ENCODE measurements at places on chromosomes 5 and 9.

- peaks cover 12% of the 10 kb centered on the region for H3K4me1 ChIP-seq
- H3K27me3 ChIP-seq: no peaks in the 10 kb centered on the region
- no peak overlapping the region for H3K4me3 ChIP-seq
- no peak for DNase-seq
- H3K27ac ChIP-seq: no peak overlapping the region
- H3K36me3 ChIP-seq: no peaks in the 10 kb centered on the region
These were observed 18.9 kb upstream of the ASS1 start for GRCh38 chr9:130425741-130426466.

- DNase-seq: no peak
- no peaks in the 10 kb centered on the region for H3K27me3 ChIP-seq
- H3K4me3 ChIP-seq: no peak overlapping the region
- peaks cover 42% of the 10 kb centered on the region for H3K4me1 ChIP-seq
These were observed 39.3 kb downstream of the DUSP1 start for GRCh38 chr5:172731680-172732074.

DNA sequence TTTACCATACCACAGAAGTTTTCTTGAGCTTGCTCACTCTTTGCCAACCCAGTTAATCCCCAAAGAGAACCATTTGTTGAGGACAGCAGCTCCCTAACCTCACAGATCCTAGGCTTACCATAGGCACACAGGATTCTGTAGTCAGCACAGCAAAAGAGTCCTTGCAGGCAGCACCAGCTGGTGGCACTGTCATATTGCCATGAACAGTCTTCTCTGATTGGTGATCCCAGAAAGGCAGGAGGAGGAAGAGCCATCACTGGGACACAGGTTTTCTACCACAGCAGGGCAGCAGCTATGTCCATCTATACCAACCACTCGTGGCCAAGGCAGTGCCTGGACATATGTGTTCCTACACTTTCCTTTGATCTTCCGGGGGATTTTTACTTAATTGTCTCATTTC lies 297.1 kb upstream of the CD180 start:
- H3K27ac ChIP-seq: no peak overlapping the region
- no peaks in the 10 kb centered on the region for H3K27me3 ChIP-seq
- peaks cover 8% of the 10 kb centered on the region for H3K4me1 ChIP-seq

DNA sequence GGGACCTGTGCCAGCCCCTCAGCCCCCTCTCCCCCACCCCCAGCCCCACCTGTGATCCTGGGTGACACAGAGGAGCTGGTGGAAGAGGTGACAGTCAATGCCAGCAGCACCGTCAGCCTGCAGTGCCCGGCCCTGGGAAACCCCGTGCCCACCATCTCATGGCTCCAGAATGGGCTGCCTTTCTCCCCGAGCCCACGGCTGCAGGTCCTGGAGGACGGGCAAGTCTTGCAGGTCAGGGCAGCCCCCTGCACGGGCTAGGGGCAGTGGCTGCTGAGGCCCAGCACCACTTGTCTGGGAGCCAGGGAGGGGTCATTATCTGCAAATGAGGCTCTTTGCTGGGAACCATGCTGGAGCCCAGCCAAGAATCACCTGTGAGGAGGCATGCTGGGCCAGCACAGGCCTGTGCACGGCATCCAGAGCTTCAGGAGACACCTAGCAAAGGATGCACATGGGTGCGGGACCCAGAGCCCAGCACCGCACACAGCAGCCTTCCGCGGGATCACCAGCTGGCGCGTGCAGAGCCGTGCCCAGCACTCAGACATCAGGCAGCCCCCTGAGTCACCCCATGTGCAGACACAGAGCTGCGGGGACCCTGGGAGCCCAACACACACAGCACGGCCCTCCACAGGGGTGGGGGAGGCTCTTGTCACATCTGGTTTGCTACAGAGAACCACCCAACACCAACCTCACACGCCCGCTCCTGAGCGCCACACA lies 62.0 kb upstream of the ASS1 start:
- DNase-seq: no peak
- no peak overlapping the region for H3K27ac ChIP-seq
- no peaks in the 10 kb centered on the region for H3K27me3 ChIP-seq
- H3K4me3 ChIP-seq: no peak overlapping the region
- no peaks in the 10 kb centered on the region for H3K36me3 ChIP-seq

- H3K27me3 ChIP-seq: no peaks in the 10 kb centered on the region
- H3K36me3 ChIP-seq: no peaks in the 10 kb centered on the region
- no peak overlapping the region for H3K4me3 ChIP-seq
- no peak overlapping the region for H3K27ac ChIP-seq
- no peak for DNase-seq
These were observed 364.3 kb upstream of the CDH10 start for GRCh38 chr5:25009063-25009462.

DNA sequence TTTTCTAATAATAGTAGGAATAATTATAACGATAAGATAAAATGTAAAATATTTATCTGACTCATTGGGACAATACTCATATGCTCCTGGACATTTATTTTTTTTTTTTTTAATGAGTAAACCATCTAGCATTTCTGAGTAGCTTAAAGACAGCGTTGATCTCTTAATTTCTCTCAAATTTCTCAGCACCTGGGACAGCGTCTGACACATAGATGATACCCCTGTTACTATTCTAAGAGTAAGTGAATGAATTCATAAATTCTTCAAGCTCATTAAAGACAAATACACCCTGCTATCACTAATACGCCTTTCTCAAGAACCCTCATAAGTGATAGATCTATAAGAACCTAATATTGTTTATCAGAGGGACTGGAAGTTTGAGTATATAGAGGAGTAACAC lies 12.0 kb upstream of the HTR4 start:
- H3K4me1 ChIP-seq: no peaks in the 10 kb centered on the region
- no peak overlapping the region for H3K27ac ChIP-seq
- H3K36me3 ChIP-seq: no peaks in the 10 kb centered on the region
- no peaks in the 10 kb centered on the region for H3K27me3 ChIP-seq
- DNase-seq: no peak
- H3K4me3 ChIP-seq: no peak overlapping the region

GRCh38 chr5:38104497-38105230 lies 153.7 kb upstream of the EGFLAM start:
- no peaks in the 10 kb centered on the region for H3K4me1 ChIP-seq
- no peaks in the 10 kb centered on the region for H3K27me3 ChIP-seq
- no peak overlapping the region for H3K4me3 ChIP-seq

GRCh38 chr5:158869092-158869491 lies 230.6 kb downstream of the EBF1 start:
- no peak overlapping the region for H3K4me3 ChIP-seq
- no peaks in the 10 kb centered on the region for H3K27me3 ChIP-seq
- DNase-seq: no peak
- no peaks in the 10 kb centered on the region for H3K36me3 ChIP-seq
- H3K27ac ChIP-seq: no peak overlapping the region

DNA sequence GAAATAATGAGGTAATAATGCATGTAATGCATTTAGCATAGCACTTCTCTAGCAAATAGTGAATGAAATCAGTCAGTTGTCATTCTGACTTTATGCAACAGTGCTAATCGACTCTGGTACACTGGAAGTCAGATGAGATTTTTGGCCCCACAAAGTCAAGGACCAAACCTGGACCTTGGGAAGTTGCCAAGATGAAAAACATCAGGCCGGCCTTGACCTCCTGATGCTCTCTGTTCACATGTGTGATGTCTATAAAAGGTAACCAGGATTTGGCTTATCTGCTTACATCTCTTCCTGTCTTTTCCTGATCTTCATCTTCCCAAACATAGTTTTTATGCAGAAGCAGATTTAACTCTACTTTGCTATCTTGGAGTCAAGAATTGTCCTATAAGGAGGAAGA lies 39.5 kb downstream of the SLC22A5 start:
- peaks cover 32% of the 10 kb centered on the region for H3K4me1 ChIP-seq
- H3K27me3 ChIP-seq: no peaks in the 10 kb centered on the region
- H3K4me3 ChIP-seq: no peak overlapping the region
- H3K36me3 ChIP-seq: no peaks in the 10 kb centered on the region
- no peak overlapping the region for H3K27ac ChIP-seq
- DNase-seq: no peak

DNA sequence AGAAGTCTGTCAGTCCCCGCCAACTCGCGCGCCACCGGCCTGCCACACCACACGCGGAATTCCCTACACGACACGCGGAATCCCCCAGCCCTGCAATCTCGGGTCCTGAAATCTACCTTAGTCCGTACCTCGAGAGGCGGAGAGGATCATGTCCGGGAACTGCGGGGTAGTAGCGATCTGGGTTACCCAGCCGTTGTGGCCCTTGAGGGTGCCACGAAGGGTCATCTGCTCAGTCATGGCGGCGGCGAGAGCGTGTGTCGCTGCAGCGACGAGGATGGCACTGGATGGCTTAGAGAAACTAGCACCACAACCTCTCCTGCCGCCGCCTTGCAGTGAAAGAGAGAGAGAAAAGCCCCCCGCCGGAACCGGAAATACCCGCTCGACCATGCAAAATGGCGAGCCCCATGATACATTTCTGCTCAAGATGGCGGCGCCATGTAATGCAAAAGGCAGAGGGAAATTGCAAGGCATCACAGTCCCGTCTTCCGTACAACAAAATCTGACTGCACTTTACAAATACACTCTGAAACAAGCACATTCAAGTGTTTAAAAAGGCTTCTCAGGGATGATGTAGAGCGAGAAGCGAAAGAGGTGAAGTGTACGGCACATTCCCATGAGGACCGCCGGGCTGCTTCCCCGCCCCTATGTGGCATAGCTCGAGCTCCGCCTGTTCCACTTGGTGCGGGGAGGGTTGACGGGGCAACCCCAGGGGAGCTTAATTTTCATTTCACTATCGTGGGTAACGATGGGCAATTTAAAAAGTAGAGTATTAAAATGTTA lies at the start of gene RACK1:
RACK1 (minus strand) TSS at position 343 of the 780 bp plus-strand sequence; CDS start at position 237, 106 bp downstream.
- peak; percentile 92 for DNase-seq
- H3K27me3 ChIP-seq: no peaks in the 10 kb centered on the region
- peak within 1 kb of the TSS; percentile 67 for H3K4me3 ChIP-seq

- DNase-seq: peak; percentile 47
- no peak within 1 kb of the TSS for H3K4me3 ChIP-seq
- peaks cover 13% of the 10 kb centered on the region for H3K4me1 ChIP-seq
These were observed at the start of gene ADGRD2 for GRCh38 chr9:124450241-124450924. Gene ADGRD2 (plus strand): TSS chr9:124450451. CDS start chr9:124451667, 1,216 bp downstream.

GRCh38 chr5:164352695-164353094 lies 847.3 kb downstream of the MAT2B start:
- no peak overlapping the region for H3K27ac ChIP-seq
- H3K4me3 ChIP-seq: no peak overlapping the region
- H3K27me3 ChIP-seq: no peaks in the 10 kb centered on the region
- H3K4me1 ChIP-seq: no peaks in the 10 kb centered on the region
- no peaks in the 10 kb centered on the region for H3K36me3 ChIP-seq

GRCh38 chr5:59661311-59661710 lies 232.2 kb downstream of the PDE4D start:
- H3K27ac ChIP-seq: no peak overlapping the region
- H3K36me3 ChIP-seq: no peaks in the 10 kb centered on the region
- DNase-seq: no peak

DNA sequence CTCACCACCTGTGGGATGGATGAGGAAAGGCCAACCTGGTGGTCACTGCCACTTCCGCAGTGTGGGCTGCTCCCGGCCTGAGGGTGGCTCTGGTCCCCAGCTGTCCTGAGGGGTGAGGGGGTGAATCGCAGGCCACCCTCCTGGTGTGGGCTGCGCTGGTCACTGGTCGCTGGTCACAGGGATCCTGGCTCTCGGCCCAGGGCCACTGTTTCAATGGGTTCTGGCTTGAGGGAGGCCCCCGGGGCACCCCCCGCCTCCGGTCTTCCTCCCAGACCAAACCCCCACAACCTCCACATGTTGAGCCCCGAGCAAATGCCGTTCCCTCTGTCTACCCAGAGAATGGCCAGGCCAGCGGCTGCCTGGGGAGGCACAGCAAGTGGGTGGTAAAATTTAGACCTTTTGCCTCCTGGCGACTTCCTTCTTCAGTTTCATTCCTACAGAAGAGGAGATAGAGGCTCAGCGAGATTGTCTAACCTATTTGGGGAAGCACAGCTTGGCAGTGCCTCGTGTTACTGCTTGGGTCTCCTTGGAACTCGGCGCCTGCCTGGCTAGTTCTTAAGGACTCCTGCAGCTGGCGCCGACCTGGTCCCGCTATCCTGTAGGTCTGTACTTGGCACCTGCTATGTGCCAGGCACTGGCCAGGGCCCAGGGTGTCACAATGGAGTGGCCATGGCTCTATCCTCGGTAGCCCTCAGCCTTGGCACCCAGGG lies 48.2 kb downstream of the RXRA start:
- H3K27ac ChIP-seq: peak overlapping the region; percentile 78
- no peaks in the 10 kb centered on the region for H3K27me3 ChIP-seq
- peak; percentile 54 for DNase-seq
- no peaks in the 10 kb centered on the region for H3K36me3 ChIP-seq
- peaks cover 100% of the 10 kb centered on the region for H3K4me1 ChIP-seq

GRCh38 chr9:18606281-18606680 lies 132.3 kb downstream of the ADAMTSL1 start:
- no peaks in the 10 kb centered on the region for H3K36me3 ChIP-seq
- no peak overlapping the region for H3K4me3 ChIP-seq
- H3K27ac ChIP-seq: no peak overlapping the region
- DNase-seq: no peak

DNA sequence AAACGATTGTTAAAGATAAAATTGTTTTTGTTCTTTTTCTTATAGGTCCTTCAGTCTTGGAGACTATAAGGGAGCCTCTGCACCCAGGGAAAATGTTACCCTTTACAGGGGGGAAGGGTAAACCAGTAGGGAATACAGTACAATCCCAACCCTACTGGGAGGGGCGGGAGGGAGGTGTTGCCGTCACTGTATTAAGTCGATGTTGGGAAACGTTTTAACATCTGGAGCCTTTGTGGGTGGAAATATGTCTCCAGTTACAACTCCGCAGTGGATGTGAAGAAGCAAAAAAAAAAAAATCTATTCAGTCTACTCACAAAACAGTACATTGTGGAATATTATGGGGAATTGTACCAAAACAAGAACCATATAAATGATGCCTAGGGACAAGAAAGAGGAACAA lies 47.2 kb upstream of the FCHO2 start:
- no peaks in the 10 kb centered on the region for H3K4me1 ChIP-seq
- H3K4me3 ChIP-seq: no peak overlapping the region
- H3K36me3 ChIP-seq: peaks cover 53% of the 10 kb centered on the region
- no peaks in the 10 kb centered on the region for H3K27me3 ChIP-seq

- no peak overlapping the region for H3K4me3 ChIP-seq
- no peaks in the 10 kb centered on the region for H3K36me3 ChIP-seq
- no peak for DNase-seq
- H3K27ac ChIP-seq: no peak overlapping the region
- no peaks in the 10 kb centered on the region for H3K4me1 ChIP-seq
These were observed 459.6 kb upstream of the PAPPA start for GRCh38 chr9:115694014-115694413.

GRCh38 chr5:31095796-31096195 lies 97.7 kb upstream of the CDH6 start:
- no peak for DNase-seq
- H3K27me3 ChIP-seq: no peaks in the 10 kb centered on the region
- no peaks in the 10 kb centered on the region for H3K36me3 ChIP-seq
- no peak overlapping the region for H3K4me3 ChIP-seq
- no peak overlapping the region for H3K27ac ChIP-seq

- no peaks in the 10 kb centered on the region for H3K36me3 ChIP-seq
- peaks cover 15% of the 10 kb centered on the region for H3K4me1 ChIP-seq
- peak overlapping the region; percentile 10 for H3K27ac ChIP-seq
- no peak overlapping the region for H3K4me3 ChIP-seq
- peak; percentile 29 for DNase-seq
- H3K27me3 ChIP-seq: no peaks in the 10 kb centered on the region
These were observed 193.4 kb downstream of the ARRDC3 start for GRCh38 chr5:91189480-91190313.

GRCh38 chr5:61673007-61673735 lies 341.1 kb downstream of the ZSWIM6 start:
- H3K27ac ChIP-seq: no peak overlapping the region
- H3K36me3 ChIP-seq: no peaks in the 10 kb centered on the region
- no peak overlapping the region for H3K4me3 ChIP-seq

Data from thyroid gland (tissue), 4 donors.